Renal cortical epithelial cell (primary cell): ENCODE measurements at places on chromosomes 13 and 19. TPM values are rescaled to one million over a fixed set of nuclear protein-coding genes. Genes with fewer than 3 reads are reported as not detected.
A peak's percentile ranks its signal among the peaks of the same experiment; 100 is the strongest.

DNA sequence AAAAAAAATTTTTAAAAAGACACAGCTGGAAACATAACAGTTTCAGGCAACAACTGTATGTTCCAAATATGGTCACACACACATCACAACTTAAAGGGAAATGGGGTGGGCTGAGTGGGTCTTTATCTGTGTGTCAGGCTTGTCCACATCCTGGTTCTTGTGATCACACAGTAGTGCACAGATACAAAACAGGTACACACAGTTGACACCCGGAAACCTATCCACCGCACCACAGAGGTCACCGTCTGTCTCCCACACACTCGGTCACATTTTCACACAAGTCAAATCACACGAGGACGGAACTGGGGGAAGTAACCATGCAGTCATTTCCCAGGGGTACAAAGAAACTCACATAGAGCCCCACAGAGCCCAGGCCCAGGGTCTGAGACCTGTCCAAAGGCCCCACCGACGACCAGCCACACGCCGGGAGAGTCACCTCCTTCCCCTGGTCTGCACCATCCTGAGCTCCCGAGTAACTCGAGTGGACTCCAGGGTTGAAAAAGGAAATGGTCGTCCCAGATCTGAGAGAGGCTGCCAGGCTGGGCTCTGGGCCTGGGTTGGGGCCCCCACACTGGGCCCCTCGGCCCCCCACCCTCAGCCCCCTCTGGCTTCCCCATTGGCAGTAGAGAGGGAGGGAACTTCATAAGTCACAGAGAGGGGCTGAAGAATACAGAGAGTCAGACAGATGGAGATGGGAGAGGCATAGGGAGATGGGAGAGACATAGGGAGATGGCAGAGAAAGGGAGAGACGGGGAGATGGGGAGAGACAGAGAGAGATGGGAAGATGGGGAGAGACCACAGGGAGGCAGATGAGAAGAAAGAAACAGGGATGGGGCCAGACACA lies 1.3 kb upstream of the PPAN start:
- DNase-seq = no peak

- DNase-seq = no peak
Observed at GRCh38 chr19:43639519-43640423, at the start of gene CADM4. Gene CADM4, minus strand, starts transcription at chr19:43639850. Its CDS starts 60 bp downstream, at chr19:43639790.

DNA sequence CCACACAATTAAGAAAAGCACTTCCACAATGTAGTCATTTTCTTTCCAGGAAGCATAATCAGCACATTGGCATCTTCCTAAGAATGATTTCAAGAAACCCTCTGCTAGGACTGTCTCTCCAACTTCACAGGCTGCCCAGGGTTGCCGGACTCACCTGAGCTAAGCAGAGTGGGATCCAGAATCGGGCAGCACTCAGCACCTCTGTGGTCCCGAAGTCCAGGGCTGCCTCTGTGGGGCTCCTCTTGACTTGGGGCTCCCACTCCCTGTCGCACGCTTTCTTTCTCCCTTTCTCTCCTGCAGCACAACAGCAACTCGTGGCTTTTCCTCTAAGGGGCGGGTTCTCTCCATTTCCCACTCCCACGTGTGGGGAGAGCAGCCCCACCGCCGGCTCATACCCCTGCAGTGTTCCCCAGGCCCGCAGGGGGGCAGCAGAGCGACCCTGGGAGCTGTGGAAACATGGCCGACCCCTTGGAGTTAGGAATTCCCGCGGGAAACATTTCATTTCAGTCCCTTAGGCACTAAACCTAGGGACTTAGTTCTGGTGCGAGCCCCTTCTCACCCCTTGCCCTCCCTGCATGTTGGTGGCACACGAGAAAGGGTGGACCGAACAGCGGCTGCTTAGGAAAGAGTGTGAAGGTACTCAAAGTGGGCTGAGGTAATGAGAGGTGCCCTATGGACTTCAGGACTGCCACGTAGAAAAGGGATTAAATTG lies at the start of gene TMEM272:
Gene TMEM272, minus strand, starts transcription at position 316 of the 712 bp plus-strand sequence. CDS start 6,647 bp downstream, outside the sequence.
- DNase-seq = peak; percentile 27

Gene MIR17HG
- 5.2 and 10.6 TPM in 2 replicates for total RNA-seq

Gene PPP1R12C
- 17.5 and 32.4 TPM in 2 replicates for total RNA-seq

Gene PRODH2
- total RNA-seq = 0.20 TPM in 1 of 2 replicates, not detected in the other
